ENCODE measurements at places on chromosomes 1 and 21. TPM values are rescaled to one million over a fixed set of nuclear protein-coding genes. Genes with fewer than 3 reads are reported as not detected.

- peak; percentile 33 for DNase-seq
These were observed 176.5 kb downstream of the TGFB2 start for GRCh38 chr1:218521414-218522169.

GRCh38 chr1:7474143-7474490 lies 297.0 kb upstream of the VAMP3 start:
- DNase-seq = no peak

DNA sequence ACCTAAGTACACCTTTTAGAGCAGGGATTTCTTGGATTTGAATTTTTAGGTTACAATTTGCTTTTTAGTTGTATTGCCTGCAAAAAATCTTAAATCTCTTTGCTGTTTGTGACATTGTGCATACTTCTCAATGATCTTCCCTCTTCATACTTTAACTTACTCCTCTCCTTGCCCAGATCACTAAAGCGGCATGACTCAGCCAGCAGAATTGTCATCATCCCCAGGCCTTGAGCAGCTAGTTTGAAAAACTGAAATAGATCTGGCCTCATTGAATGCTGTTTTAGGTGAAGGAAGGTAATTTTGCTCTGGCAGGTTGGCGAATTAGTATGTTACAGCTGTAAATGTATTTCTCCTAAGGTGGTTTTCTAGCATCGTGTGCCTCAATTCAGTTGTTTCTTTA lies 145.9 kb downstream of the RYR2 start:
- DNase-seq = no peak

DNA sequence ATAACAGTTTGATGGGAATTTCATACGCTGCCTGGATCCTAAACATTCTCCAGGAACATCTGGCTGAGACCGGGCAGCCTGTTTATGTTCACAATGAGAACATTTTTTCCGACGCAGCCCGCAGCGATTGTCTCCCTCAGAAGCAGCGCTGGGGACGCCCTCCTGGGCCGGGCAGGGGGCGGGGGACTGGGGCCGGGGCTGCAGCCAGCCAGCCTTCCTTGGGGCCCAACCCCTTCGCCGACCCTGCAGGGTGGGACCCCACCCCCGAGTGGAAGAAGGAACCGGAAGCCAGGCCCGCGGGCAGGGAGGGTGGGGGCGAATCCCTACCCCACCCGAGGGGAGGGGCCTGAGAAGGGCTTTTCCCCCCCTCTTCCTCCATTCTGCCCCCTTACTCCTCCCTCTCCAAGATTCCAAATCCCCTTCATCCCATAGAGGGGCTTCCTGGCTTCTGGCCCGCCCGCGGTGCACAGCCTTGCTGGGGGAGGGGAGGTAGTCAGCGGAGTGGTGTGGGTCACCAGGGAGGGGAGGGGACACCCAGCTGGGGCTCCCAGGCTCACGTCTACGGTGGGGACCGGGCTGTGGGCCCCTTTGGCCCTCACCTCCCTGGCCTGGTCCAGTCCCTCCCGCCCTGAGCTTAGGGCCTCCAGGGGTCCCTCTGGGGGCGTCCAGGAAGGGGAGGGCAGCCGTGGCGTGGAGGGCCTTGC lies 60.6 kb downstream of the WNT9A start:
- DNase-seq = no peak

DNA sequence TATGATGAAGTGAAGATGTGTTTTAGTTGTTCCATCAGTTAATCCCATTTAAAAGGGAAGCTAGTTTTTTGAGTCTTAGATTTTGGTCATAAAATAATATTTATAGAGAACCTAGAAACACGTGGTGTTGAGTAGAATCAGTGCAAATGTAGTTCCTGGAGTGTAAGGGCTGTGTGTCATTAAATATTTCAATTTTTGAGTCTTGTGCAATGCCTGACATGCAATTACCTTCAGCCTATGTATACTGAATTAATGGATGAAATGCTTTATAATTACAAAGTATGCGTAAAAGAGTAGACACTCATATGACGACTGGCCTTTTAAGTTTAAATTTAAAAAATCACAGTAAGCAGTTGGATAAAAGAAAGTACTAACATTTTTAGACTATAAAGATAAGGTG lies 75.0 kb downstream of the NEK7 start:
- DNase-seq = no peak

DNA sequence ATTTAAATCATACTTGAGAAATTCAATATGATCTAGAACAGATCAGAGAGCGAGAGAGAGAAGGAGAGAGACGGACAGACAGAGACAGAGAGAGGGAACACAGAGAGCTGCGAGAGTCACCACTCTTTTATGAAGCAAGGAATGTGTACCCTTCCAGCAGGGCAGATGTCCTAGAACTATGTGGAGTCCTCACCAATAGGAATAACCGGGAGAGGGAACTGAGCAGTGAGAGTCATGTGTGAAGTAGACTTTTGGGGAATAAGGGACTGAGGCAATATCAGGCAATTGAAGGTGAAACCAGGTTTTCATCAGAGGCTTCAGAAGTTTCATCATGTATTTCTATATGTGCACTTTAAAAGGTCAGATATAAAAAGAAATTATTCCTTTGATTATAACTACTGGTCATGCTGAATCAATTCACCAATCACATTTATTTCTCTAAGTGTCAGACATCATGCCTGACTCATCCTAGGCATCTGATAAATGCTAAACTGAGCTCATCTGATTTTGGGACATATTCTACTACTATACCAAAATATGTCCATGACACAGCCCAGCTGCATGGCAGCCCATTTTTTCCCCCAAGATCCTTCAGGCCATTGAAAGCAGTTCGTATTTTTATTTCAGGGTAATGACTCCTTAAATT lies 22.4 kb downstream of the VTCN1 start:
- no peak for DNase-seq

DNA sequence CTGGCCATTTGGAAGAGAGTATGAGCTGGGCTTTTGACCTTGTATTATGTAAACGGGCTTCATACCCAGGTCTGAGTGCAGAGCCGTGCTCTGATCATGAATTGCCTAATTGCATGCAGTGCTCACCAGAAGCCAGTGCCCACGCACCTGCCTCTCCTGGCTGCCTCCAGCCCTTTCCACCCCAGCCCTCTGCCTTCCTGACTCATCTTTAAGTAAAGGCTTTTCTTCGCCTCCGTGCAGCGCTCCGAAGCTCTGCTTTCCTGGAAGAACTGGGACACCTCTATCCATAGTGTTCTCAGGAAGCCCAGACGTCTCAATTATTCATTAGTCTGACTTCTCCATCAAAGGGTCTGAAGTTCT lies 413.7 kb downstream of the PTPRU start:
- no peak for DNase-seq

DNA sequence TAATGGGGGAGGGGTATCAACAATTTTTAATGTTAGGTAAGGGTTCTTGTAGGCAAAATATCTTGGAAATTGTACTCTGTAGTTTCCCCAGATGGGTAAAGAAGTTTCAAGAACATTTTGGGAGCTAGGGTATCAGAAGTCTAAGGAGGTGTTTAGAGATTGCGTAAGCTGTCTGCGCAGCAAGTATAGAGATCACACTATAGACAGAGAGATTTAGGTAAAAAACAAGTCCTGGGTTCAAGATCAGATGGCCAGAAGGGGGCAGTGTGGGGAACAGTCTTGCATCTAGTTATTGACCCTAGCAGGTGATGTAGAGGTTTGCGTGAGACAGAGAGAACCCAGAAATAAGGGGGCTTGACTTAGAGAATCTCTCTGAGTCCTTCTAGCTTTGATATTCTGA lies 80.8 kb downstream of the S1PR1 start:
- no peak for DNase-seq

DNA sequence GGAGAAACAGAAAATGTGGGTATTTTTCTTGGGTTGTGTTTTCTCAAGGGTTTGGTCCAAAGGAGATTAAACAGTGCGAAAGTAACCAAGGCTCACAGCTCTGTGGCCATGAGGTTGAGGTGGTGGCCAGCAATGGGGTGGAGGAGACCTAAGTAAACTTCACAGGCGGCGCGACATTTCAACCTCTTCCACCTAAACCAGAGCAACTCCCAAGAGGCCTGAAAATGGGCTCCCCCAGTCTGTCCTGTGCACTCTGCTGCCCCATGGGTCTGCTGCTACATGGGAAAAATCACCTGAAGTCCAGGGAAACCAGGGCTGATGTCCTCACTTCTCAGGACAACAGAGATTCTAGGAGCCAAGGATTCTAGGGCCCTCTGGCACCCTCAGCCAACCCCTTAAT lies 12.4 kb downstream of the CELF3 start:
- no peak for DNase-seq

DNA sequence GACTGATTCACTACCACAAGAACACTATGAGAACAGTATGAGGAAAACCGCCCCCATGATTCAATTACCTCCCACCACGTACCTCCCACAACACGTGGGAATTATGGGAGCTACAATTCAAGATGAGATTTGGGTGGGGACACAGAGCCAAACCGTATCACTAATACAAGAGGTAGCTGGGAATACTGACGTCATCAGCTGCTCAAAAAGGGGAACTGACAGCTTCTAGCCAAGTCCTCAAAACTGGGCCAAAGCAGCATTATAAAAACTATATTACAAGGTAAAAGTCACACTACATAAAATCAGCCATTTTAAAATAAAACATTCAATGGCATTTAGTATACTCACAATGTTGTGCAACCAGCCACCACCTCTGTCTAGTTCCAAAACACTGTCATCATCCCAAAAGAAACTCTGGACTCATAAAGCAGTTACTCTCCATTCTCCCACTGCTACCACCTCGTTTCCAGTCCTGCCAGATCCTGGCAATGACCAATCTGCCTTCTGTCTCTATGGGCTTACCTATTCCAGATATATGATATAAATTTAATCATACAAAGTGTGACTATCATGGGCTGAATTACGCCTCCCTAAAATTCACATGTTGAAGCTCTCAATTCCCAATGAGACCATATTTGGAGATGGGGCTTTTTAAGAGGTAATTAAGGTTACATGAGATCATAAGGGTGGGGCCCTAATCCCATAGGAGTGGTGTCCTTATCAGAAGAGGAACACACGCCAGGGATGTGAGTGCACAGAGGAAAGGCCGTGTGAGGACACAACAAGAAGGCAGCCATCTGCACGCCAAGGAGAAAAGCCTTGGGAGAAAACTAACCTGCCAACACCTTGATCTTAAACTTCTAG lies 192.1 kb downstream of the SETD4 start:
- DNase-seq = no peak

DNA sequence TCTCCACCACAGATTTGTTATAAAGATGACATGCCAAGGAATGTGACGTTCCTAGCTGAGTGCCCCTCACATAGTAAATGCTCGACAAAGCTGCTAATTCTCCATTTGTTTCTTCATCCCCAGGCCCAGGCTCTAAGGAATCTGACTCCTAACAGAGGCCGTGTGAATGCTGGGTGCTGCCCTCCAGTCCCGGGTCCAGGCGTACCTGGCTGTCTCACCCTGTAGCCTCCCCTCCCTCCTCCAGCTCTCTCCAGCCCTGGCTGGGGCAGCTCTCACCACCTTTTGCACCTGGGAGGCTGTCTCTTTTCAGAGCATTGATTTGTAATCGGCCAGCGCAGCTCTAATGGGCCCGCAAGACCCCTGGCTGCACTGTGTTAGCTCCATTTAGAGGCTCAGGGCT lies 11.2 kb upstream of the KLHDC7A start:
- DNase-seq = no peak

- no peak for DNase-seq
These were observed 2.4 kb downstream of the SSBP3 start for GRCh38 chr1:54403808-54404261.

GRCh38 chr1:167114725-167115124 lies 20.9 kb downstream of the STYXL2 start:
- no peak for DNase-seq

DNA sequence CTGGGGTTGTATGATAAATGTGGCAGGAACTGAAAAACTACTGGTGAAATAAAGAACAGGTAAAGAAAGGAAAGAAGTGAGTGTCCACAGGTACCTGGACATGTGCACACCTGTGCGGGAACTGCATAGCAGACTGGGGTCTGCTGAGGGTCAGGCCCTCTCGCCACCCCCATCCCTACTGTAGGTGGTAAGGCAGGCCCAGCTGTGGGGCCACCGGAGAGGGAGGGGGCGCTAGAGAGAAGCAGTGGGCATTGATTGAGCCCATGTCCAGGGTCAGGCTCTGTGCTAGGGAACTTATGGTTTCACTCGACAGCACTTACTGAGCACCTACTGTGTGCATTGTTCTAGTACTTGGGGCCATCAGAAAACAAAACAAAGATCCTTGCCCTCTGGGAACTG lies 400.5 kb downstream of the MATN1 start:
- DNase-seq = no peak

GRCh38 chr1:90729504-90730242 lies 12.6 kb upstream of the BARHL2 start:
- peak; percentile 65 for DNase-seq

- no peak for DNase-seq
These were observed 319.8 kb downstream of the HMCN1 start for GRCh38 chr1:186054003-186054402.

The LORICRIN gene
- total RNA-seq = not detected

The VANGL2 gene
- total RNA-seq = 3.2 TPM

The CENPS gene
- total RNA-seq = 23.1 TPM

The TNFRSF8 gene
- total RNA-seq = not detected

The FBXO42 gene
- total RNA-seq = 11.3 TPM

The CELA3A gene
- total RNA-seq = not detected
